ENCODE measurements at places on chromosomes 2 and 18.

- no peak for DNase-seq
Observed at GRCh38 chr18:25047983-25048382, 304.0 kb downstream of the ZNF521 start.

GRCh38 chr2:142873831-142874287 is 3.6 kb upstream of the KYNU start:
- DNase-seq, result no peak

DNA sequence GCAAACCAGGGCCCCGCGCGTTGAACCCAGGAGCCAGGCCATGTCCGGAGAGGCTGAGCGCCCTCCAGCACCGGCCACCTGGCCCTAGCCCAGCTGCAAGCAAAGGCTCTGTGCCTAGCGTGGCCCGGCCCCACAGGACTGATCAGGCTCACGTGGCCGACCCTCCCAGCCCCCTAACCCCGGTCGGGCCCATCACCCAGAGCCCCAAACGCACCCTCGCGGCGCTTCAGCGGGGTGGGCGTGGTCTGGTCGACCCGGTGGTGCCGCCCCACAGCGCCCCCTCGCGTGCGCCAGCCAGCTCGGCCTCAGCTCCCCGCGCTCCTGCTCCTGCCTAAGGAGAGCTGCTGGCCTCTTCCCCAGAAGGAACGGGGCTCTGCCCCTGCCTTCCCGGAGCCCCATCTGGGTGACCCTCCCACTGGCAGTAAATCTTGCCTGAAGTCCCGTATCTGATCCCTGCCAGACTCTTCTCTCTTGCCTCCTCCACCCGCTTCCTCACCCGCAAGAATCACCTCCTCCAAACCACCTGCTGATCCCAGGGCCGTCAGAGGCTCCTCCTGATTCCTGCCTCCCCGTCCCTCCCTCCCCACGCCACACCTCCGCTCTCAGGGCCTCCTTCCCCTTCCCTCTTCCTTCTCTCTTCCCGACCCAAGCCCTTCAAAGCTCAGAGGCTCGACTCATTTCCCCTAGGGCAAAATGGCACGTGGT is 12.3 kb upstream of the TEX51 start:
- DNase-seq, result peak; percentile 18

DNA sequence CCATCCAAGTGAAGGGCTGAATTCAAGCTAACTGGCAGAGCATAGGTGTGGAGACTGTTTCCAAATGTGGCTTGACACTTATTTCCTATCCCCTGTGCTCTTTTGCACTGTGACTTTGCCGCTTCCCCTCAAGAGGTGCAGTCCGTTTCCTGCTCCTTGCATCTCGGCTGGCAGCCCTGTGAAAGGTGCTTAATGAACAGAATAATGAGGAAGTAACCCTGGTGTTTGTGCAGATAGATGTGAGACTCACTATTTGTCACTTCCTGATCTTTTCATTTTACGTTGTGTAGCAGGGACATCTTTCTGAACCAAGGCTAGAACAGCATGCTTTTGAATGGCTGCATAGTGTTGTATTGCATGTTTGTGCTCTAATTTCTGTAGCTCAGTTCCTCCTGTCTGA is 60.8 kb downstream of the CEP192 start:
- DNase-seq, result no peak

DNA sequence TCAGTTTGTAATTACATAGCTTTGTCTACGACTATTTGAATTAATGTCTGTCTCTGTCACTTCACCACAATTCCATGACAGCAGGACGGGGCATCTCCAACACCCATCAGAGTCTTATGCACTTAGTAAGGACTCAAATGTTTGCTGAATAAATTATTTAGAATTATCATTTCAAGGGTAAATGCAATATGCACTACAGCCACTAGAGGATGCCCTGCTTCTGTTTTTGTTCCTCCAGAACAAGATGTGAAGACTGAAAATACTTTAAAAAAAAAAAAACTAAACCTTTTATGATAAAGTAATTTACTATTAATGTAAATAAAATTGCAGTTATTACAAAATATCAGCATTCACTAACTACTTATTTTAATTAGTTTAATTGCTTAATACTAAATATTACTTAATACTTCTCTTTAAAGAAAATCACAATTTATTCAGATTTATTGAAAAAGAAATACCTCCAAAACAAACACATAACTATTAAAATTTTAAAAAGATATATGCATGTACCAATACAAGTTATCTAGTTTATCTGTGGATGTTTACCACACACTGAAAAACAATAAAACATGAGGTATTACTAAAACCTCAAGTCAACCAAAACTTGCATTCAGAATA is 3.2 kb downstream of the PIGN start:
- DNase-seq, result no peak

DNA sequence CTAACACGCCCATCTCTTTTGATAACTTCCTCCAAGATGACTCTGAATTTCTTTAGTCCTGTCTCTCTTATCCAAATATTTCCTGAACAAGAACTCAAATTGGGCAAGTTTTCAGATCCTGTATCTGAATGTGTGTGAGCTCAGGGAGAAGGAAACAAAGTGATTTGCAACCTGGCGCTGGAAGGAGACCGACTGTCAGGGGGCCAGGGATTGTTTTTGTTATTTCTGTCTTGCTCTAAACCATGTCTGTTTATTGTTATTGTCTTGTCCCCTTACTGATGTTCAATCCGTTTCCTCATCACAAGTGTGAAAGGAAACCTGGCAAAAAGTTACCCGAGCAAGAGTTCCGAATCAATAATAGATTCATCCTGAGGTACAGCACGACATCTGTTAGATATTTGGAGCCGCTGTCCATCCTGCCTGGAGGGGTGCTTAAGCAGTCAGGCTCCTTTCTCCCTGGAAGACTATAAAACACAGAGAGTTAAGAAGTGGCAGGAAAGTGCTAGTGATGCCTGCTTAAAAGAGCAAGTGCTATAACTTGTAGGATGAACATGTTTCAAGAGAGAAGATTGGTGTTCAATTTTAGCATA is 132.5 kb upstream of the OSR1 start:
- DNase-seq, result no peak

DNA sequence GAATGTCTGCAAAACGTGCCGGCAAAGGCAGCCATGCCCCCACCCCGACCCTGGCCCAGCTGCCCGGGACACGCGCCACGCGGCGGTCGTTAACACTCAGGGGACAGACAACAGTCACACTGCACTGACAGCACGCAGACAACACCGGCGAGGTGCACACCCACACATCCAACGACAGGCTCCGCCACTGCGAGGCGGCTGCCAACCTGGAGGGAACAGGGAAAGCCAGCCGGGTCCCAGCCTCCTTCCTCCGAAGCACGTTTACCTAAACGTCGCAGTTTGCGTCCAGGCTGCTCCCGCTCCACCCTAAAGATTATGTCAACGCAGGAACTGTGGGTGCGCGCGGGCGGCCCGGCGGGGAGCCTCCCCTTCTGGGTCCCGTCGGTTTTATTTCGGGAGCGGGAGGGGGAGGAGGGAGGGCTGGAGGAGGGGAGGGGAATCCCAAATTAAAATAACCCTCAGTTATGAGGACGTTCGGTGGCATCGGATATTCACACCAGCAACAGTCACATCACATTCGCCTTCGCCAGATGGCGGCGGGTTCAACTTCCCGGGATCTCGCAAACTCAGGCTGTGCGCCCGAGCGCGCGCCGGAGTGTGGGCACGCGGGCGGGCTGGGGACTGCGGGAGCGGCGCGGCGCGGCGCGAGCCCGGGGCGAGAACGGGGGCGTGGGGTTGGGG is 644 bp downstream of the PTGR3 start:
- DNase-seq, result no peak

DNA sequence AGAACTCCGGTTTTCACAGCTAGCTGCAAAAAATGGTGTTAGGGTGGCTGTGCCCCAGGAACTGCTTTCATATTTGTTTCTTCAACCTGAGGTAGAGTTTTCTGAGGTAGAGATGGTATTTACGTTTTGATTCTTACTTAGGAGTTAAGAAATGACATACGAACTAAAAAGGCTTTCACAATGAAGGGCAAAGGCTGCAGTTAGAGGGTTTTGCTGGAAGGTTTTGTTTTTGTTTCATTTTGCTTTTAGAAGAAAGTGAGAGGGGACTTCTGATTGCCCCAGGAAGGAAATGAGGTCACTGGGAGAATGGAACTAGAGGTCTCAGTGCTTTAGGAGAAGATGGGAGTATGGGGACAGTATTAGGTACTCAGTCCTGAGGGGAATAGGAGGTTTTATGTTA is 15.5 kb downstream of the CDCA7 start:
- DNase-seq, result no peak

GRCh38 chr2:28423856-28424605 is 31.4 kb downstream of the FOSL2 start:
- peak; percentile 53 for DNase-seq

DNA sequence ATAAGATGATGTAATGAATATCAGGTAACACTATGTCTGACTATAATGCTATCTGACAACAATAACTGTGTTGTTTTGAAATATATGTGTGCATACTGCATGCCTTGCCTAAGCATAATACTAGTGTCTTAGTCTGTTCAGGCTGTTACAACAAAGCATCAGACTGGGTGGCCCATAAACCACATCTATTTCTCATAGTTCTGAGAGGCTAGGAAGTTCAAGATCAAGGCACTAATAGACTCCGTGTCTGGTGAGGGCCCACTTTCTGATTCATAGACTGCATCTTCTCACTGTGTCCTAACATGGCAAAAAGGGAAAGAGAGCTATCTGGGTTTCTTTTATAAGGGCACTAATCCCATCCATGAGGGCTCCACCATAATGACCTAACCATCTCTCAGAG is 80.1 kb downstream of the SUCLG1 start:
- DNase-seq, result no peak
